ENCODE measurements at places on chromosomes 12 and 14. TPM values are rescaled to one million over a fixed set of nuclear protein-coding genes. Genes with fewer than 3 reads are reported as not detected.
A peak's percentile ranks its signal among the peaks of the same experiment; 100 is the strongest.

- DNase-seq: peak; percentile 33
Observed at GRCh38 chr12:129276361-129277060, 423.2 kb downstream of the GLT1D1 start.

Gene KERA
- not detected for total RNA-seq

Gene FAM216A
- 46.1 TPM for total RNA-seq

GRCh38 chr12:62658910-62659309 lies 192.3 kb downstream of the MON2 start:
- DNase-seq: no peak

DNA sequence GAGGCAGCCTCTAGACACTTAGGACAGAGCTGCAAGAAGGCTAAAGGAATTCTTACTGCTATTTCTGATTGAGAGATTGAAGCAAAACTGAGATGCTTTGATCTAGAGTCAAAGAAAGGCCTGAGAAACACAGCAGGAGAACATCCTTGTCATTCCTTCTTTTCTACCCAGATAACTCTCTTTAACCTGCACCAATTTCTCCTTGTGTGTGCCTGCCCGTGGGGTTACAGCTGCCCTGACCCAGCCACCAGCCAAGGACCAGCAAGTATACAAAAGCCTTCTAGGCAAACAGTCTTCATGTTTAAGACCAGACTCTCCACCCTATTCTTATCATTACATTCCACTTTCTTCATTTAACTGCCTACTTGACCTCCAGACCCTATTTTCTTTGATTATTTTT lies 81.7 kb upstream of the PRB2 start:
- no peak for DNase-seq

DNA sequence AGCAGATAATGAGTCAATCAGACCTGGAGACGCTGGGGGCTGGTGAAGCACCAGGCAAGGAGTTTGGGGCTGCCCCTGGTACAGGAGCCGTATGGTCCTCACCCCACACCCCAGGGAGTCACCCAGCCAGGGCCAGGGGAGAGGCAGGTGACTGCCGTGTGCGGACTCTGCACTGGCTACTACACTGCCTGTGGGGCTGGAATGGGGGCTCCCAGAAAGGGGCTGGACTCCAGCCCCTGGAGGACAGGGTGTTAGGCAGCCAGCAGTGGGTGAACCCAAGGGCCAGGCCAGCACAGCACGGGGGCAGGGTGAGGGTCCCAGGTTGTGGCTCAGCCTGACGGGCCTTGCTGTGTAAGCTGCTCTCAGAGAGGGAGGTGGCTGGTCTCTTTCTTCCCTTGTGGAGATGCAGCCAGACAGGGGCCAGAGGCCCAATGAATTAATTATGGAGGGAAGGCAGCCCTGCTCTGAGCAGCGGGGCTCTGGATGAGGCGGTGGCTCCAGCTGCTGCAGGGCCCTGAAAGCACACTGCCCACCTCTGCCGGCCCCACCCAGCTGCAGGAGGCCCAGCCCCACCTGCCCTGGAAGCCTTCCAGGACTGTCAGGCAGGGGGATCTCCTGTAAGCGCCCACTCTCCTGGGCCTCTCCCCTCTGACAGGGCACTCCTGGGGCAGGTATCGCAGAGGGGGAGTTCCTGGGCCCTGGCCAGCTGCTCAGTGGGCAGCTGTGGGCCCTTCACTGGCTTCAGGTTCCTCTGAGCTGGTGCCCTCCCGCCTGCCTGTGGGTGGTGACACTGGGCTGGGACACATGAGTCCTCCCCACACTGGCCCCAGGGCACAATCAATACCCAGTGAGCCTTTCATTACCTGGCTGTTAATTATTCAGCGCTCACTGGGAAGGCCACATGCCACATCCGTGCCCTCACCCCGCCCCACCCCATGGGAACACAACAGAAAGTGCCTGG lies 142.5 kb upstream of the C14orf180 start:
- DNase-seq: no peak

DNA sequence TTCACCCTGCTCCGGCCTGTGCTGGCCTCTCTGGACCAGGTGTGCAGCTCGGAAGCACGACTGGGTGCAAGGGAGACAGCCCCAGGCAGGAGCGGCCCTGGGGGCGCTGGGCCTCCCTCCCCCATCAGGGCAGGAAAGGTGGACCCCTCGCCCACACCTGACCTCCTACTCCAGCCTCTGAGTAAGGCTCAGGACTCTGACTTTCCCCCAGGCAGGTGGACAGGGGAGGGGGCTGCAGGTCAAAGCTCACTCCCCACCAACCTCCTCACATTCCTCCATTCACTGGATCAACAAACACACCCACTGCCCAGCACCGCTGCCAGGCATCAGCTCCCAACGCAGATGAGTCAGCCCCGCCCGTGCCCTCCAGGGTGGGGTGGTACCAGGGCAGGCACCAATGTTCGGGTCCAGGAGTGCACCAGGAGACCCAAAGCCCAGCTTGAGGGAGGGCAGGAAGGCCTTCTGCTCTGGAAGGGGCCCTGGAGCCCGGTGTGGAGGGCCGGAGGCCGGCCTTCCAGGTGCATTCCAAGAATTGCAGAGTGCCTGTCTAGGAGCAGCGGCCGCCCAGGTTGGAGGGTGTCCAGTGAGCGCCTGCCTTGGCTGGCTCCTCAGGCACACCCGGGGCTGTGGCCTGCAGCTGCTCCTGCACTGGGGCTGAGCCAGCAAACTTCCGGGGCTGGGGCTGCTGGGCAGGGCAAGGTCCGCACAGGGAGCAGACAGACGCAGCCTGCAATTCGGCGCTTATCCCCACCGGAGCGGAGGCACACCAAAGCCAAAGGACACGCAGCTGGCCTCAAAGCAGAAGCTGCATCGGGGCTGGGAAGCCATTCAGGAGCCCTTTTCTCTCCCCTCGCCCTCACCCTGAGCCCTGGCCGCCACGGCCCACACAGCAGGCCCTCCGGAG lies 1.6 kb upstream of the INF2 start:
- peak; percentile 87 for DNase-seq

DNA sequence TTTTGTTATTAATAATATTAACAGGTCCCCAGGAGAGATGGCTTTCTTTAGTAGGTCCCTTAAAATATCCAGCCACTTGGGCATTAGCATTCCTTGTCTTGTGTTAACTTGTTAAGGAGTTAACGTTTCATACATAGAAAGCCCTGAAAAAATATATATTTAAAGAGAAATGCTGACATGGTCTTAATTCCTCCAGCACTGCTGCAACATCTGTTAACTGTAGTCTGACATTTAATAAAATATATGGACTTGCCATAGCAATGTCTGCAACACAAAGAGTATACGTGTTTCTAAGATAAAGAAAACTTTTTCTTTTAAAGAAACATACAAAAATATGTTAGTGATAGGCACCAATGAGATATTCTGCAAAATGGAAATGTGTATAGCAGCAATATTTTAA lies 10.0 kb downstream of the SLC38A4 start:
- DNase-seq: no peak

DNA sequence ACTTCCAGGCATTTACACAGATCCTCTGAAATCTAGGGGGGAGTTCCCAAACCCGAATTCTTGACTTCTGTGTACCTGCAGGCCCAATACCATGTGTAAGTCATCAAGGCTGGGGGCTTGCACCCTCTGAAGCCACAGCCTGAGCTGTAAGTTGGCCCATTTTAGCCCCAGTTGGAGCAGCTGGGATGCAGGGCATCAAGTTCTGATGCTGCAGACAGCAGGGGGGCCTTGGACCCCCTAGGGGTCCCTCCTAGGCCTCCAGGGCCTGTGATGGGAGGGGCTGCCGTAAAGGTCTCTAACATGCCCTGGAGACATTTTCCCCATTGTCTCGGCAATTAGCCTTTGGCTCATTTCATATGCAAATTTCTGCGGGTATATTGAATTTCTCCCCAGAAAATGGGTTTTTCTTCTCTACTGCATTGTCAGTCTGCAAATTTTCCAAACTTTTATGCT lies 59.5 kb downstream of the LRIG3 start:
- no peak for DNase-seq

DNA sequence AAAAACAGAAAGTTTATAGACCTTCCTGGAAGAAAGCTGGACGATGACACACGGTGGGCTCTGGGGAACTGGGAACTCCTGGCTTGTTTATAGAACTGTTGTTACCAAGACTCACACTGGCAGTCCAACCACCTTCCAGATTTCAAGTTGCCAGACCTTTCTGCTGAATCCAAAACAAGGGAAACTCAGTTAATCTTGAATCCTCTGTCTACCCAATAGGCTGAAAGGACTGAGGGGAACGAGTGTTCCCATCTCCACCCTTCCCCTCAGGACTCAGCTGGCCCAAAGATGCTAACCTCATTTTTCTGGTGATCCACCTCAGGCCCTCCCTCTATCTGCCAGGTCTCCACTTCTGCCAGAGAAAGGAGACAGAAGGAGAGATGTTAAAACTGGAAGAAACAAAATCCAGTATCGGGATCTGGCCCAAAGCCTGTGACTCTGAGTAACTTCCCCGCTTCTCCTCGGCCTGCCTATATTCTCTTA lies 231.4 kb downstream of the ANO2 start:
- DNase-seq: no peak

DNA sequence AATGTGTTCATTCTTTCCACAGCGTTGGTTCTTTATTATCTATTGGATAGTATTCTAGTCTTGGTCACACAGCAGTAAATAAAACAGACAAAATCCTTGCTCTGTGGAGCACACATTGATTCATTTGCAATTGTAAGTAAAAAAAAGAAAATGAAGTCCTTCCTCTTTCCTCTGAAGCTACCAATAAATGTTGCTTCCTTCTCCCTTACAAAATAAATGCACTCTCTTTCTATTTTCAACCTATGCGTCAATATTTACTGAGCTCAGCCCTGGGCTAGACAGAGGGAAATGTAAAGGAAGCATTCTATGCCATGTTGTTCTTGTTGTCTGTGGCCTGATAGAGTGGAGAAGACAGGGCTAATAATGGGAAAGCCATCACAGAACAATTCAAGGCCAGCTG lies 2.9 kb downstream of the ABHD12B start:
- DNase-seq: no peak

Gene EMP1
- 58.8 TPM for total RNA-seq

Gene RPL10L
- total RNA-seq: not detected

Gene BICDL1
- total RNA-seq: not detected

- no peak for DNase-seq
Observed at GRCh38 chr14:58637040-58637390, 747 bp upstream of the DACT1 start.
